ENCODE measurements at places on chromosomes 6 and 20.
A peak's percentile ranks its signal among the peaks of the same experiment; 100 is the strongest.

DNA sequence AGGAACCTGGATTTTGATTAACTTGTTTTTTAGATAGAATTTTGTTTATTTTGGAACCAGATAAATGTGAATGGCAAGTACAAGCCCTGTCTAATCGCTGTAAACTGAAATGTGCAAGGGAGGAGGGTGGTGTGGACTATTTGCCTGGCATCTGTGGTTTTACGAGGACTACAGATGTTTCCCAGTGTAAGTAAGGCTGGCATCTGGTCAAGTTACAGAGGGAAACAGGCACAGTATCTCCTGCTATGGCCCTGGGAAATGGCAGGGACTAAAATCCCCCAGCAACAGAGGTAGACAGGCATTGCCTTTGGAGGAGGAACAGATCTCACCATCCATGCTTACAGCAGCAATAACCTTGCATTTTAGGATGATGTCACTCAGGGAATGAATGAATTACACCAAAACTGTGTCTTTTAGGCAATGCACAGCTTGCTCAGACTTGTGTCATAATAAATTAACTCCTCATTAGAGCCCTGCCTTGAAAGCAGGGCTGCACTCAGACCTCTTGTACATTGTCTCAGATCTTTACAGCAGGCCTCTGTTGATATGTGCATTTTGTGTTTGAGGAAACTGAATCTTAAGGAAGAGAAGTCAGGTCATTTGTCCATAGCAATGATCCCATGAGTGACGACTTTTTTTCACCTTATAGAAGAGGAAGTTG lies 96.2 kb downstream of the TCP11 start:
- DNase-seq, result no peak

DNA sequence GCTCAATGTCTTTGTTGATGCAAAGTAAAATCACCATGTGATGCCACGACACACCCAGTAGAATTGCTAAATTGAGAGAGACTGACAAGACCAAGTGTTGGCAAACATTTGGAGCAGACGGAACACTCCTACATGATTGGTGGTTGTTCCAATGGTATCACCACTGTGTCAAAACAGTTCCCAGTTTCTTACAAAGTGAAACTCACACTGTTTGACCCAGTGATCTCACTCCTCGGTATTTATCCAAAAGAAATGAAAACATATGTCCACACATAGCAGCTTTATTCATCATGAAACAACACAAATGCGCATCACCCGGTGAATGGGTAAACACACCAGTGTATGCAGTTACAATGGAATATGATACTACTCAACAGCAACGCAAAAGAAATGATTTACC lies 74.0 kb upstream of the SULF2 start:
- no peak for DNase-seq

- DNase-seq, result no peak
These were observed 13.6 kb downstream of the POU3F2 start for GRCh38 chr6:98847779-98848538.

- no peak for DNase-seq
These were observed 6.1 kb upstream of the OSBPL2 start for GRCh38 chr20:62232194-62232593.

GRCh38 chr20:25389401-25389857 lies 1.2 kb downstream of the ABHD12 start:
- no peak for DNase-seq

DNA sequence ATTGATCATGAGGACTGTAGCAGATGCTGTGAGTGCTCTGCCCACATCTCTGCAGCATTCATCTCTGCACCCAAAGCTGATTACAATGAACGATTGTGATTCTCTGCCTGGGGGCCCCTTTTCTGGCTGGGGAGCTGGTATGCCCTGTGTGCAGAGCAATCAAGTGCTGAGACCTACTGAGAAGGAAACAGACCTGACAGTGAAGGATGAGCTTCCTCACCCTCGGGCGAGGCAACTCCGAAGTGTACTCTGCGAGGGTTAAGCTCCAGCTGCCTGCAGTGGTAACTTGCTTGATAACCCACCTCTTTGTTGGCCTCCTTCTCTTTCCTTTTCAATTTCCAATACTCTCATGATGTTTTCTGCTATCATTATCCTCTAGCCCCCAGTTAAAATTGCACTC lies 289.7 kb upstream of the RNF24 start:
- DNase-seq, result no peak

- no peak for DNase-seq
These were observed 183.2 kb downstream of the CDH4 start for GRCh38 chr20:61435184-61435822.

DNA sequence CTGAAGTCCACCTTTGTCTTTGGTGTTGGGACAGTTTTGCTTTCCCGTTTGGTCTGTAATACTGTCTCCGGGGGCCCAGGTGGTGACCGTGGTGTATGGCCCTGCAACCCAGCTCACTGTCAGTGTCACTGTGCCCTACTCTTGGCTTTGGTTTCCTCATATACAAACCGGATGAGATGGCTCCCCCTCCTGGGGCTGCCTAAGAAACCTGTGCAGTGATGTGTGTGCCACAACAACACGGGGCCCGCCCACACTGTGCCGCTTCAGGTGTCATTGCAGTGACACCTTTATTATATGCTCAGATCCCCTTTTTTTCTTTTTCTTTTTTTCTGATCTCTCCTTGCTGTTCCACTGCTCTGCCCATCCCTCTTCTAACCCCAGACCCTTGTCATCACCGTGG lies 73.9 kb downstream of the RAMACL start:
- DNase-seq, result no peak

DNA sequence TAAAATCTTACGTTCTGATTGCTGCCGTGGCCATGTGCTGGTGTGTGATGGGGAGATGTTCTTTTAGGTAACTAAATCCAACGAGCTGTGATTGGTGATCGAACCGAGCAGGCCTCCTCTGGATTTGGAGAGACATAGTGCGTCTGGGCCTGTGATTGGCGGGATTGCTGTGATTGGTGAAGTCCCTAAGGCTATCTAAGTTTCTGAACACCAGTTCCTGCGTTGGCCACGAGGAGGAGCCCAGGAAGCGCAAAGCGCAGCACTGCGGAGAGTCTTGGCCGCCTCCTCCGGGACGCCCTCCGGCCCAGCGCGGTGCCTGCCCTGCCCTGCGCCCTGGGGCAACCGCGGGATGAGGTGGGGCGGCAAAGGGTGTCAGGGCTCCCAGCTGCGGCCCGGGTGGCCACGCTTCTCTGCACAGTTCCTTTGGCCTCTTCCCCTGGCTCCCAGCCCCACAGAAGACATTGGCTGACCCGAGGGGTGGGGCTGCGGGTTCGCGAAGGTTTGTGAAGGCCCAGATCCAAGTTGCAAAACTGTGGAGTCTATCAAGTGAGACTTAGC lies 33.0 kb downstream of the HNF4A start:
- DNase-seq, result peak; percentile 22

DNA sequence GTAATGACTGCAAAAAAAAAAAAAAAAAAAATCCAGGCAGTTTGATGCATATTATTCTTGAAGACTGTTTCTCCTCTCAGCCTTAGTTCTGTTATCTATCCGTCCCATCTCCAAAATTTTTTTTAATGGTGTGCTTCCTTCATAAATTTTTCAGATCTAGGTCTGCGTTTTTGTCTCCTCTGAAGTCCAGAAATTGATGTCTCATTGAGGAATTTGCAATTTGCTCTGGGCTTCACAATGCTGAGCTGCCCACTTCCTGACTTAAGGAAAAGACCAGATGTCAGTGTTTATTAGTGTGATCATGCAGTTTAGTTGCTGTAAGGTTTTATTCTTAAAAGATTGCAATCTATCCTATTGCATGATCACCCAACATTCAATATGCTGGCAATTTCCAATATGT lies 297.6 kb downstream of the ZNF217 start:
- DNase-seq, result no peak

DNA sequence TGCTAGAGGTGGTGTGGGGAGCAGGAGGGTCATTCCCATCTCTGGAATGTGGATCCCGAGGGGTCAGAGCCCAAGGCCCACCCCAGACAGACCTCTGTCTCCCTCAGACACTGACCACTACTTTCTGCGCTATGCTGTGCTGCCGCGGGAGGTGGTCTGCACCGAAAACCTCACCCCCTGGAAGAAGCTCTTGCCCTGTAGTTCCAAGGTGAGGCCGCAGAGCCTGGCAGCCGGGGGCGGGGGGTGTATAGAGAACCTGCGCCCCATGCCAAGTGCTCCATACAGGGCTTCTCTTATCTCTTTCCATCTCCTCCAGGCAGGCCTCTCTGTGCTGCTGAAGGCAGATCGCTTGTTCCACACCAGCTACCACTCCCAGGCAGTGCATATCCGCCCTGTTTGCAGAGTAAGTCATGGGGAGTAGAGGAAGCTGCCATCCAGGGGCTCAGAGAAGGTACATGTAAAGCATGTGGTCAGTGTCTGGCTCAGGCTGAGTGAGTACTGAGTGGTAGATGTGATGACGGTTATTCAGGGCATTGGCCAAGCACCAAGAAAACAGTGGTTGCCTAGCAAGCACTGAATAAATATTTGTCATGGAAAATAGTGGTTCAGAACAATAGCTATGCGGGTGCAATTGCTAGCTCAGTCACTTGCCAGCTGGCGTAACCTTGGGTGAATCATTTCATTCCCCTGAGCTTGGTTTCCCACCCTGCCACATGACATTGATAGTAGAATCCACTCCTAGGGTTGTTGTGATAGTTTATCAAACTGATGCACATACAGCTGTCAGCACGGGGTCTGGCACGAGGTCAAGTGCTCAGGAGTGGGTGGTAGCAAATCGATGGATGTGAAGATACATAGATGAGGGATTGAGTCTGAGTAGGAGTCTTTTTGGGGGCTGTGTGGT lies 3.5 kb downstream of the PIGT start:
- DNase-seq, result no peak

- no peak for DNase-seq
These were observed 217.7 kb downstream of the TAF4 start for GRCh38 chr20:61847986-61848385.

- no peak for DNase-seq
These were observed 220.4 kb upstream of the RIMS1 start for GRCh38 chr6:71665931-71666330.

DNA sequence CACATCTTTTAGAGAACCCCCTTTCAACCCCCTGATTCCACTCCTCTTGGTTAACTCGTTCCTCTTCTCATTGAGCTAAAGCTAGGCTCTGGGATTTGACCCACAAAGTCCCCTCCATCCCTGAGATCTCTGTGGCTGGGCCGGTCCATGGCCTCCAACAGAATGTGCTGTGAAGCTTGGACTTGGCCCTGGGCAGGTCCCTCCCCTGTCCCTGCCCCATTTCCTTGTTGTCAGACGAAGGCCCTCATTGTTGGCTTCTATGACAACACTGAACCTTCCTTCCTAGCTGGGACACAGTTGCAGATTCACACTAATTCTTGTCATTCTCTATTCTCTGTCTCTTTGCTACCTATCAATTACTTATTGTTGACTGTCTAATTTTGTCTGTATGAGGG lies 156.1 kb downstream of the SYCP2 start:
- DNase-seq, result no peak

GRCh38 chr6:150711584-150712504 lies 112.2 kb downstream of the PLEKHG1 start:
- no peak for DNase-seq

GRCh38 chr6:32763421-32763820 lies at the start of gene HLA-DQB2:
TSS of gene HLA-DQB2 (minus strand) at chr6:32763532. CDS start at chr6:32763470, 62 bp downstream.
- DNase-seq, result no peak

GRCh38 chr20:22418738-22419137 lies 165.6 kb downstream of the FOXA2 start:
- no peak for DNase-seq

DNA sequence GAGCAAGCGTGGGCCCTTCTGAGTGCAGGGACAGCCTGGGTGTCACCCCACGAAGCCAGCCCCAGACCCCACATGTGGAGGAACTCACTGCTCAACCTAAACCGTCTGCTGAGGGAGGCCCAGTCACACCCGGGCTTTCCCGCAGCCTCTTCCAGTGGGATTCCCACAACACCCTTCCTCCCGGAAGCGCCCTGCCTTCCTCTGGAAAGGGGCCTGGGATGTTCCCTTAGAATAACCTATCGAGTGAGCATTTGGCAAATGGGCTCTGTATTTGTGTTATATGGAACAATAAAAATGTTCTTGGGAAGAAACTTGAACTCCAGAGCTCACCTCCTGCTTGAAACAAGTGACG lies 100.0 kb upstream of the DUSP22 start:
- DNase-seq, result no peak

DNA sequence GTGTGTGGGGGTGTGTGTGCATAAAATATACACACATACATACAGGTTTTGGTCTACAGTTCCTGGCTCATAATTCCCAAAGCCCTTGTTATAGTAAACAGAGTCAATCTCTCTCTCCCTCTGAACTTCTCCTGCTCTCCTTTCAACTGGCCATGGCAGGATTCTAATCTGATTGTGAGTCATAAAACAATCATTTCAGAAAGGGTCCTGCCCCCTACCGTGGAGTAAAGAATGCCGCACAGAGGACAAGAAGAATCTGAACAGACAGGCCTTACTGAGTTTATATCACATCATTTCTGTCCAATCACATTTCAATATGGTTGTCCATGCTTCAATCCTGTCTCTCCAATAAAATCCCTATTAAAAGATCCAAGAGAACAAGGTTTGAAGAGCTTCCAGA lies 416.9 kb downstream of the FRK start:
- DNase-seq, result no peak

- DNase-seq, result no peak
These were observed 40.4 kb downstream of the TTI1 start for GRCh38 chr20:37992802-37993409.

DNA sequence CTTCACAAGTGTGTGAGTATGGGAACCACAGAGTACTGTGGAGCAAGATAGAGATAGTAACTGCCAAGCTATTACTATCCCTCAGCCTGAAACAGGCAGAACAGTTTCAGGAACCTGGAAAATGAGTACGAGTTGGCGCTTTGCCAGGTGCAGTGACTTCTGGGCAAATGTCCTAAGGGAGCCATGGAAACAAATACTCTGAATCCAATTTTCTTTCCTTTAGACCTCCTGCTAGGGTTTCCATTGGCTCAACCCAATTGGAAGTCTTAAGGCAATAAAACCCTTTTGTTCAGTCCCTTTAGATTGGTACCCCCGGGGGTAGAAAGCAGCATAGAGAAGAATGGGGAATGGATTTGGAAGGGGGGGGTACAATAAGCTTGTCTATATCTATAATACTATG lies 205.0 kb upstream of the EPHA7 start:
- DNase-seq, result no peak

DNA sequence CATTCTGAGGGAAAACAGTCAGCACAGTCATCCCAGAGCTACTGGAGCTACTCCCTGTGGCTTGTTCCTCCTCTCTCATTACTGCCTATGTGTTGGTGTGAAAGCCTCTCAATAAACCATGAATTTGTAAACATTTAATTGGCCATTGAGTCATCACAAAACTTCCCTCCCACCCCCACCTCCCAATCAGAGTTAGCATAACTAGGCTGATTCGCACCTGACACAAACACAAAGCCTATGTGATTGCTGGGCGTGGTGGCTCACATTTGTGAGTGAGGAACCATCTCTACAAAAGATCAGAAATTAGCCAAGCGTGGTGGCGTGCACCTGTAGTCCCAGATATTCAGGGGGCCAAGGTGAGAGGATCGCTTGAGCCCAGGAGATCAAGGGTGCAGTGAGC lies 17.1 kb upstream of the SNTA1 start:
- no peak for DNase-seq

GRCh38 chr20:13029687-13030375 lies 21.1 kb downstream of the SPTLC3 start:
- DNase-seq, result no peak

GRCh38 chr6:46509063-46509462 lies 17.8 kb upstream of the RCAN2 start:
- no peak for DNase-seq

Measured in stimulated activated CD8-positive, alpha-beta memory T cell treated with anti-CD3 and anti-CD28 coated beads, Interleukin-7, amount 100 ng/mL, for 1 hour (primary cell).